ENCODE measurements at places on chromosomes 1 and 21.

- DNase-seq = no peak
Measured at GRCh38 chr1:40926441-40926840, 53.1 kb upstream of the CTPS1 start.

- no peak for DNase-seq
Measured at GRCh38 chr21:36545776-36546511, 66.0 kb upstream of the CLDN14 start.

GRCh38 chr1:187203257-187203656 is 374.5 kb downstream of the PLA2G4A start:
- peak; percentile 51 for DNase-seq

- DNase-seq = no peak
Measured at GRCh38 chr1:26581287-26581651, 51.7 kb downstream of the RPS6KA1 start.

GRCh38 chr1:167747988-167748387 is 26.2 kb downstream of the MPZL1 start:
- no peak for DNase-seq

DNA sequence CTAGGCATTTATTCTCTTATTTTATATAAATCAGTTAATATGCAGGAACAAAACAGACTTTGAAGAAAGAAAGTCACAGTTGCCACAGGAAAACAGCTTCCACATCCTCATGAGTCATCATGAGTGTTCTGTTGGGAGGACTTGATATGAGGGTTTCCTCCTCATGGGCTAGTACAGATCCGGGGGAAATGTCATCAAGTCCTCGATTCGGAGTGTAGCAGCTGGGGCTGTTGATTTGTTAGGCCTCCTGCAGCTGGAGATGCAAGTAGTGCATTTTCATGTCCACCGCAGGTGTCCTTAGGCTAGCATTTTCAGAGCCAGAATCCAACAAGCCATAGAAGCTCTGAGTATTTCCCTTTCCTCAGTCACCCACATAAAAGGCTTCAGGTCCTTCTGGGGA is 36.7 kb downstream of the ADAM30 start:
- peak; percentile 40 for DNase-seq

DNA sequence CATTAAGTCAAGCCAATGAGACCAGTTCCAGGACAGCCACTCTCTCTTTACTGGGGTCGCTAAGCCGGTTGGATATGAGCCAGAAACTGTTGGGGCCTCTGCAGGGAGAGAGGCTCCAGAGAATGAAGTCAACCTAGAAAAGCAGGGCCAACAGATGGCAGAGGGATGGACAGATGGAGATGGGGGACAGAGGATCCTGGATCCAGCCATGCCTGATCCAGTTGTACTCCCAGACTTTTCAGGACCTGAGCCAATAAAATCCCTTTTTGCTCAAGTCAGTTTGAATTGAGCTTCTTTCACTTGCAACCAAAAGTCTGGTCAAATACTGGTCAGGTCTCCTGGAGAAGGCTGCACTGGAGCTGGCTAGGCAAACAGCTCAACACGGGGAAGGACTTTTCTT is 2.2 kb downstream of the DHCR24 start:
- DNase-seq = no peak
